ENCODE measurements at places on chromosomes 3 and 15.
A peak's percentile ranks its signal among the peaks of the same experiment; 100 is the strongest.

- DNase-seq = no peak
Observed at GRCh38 chr3:161355508-161355907, 15.8 kb downstream of the SPTSSB start.

DNA sequence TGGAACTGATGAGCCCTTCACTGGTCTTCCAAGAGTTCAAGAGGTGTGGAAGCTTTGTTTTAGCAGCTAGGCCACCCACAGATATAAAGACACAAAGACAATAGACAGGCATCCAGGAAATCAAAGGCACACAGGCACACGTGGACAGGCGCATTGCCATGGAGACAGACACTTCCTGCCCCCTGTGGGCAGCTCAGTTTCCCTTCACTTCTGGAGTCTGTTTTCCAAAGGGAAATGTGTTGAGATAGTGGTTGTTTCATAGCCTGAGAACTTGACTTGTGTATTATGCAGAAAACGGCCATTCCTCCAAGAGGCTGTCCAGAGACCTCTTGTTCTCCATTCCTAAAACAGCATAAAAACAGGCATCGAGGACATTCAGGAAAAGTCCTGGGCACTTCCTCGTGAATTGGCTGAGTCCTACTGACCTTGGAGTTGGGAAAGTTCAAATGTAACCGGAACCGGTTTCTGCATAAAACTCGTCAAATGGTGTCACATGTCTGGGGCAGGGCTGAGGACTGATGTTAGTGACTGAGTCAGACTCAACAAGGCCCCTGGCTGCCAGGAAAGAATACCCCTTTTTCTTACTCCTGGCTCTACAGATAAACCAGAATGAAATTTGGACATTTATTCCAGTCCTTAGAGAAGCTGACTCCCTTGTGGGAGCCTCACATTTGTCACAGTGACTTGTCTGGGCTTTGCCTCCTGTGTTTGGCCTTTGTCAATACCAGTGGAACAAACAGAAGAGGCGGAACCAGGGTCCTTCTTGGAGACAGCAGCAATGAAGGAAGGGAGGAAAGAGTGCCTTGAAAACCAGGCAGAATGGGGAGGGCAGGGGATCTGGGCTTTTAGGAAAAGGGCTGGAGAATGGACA lies 1.3 kb downstream of the ALPK3 start:
- peak; percentile 11 for DNase-seq

GRCh38 chr3:13570391-13571194 lies 21.7 kb downstream of the FBLN2 start:
- no peak for DNase-seq

DNA sequence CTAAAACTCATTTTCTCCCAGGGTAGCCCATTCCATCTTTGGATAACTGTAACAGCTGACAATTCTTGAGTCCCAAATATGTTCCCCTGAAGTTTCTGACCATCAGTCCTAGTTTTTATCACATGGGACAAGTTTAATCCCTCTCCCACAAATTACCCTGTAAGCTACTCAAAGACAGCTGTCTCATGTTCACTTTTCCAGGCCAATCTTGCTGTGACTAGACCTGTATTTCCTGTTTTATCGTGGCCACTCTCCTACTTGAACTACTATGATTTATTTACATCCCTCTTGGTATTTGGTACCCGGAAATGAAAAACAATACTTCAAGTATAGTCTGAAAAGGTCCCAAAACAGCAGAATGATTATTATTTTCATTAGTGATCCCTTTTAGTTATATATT lies 95.1 kb upstream of the MEX3B start:
- no peak for DNase-seq

- no peak for DNase-seq
Observed at GRCh38 chr3:189121092-189121491, 50.7 kb upstream of the TPRG1 start.

- DNase-seq = no peak
Observed at GRCh38 chr3:133206921-133207320, 168.7 kb downstream of the TMEM108 start.

DNA sequence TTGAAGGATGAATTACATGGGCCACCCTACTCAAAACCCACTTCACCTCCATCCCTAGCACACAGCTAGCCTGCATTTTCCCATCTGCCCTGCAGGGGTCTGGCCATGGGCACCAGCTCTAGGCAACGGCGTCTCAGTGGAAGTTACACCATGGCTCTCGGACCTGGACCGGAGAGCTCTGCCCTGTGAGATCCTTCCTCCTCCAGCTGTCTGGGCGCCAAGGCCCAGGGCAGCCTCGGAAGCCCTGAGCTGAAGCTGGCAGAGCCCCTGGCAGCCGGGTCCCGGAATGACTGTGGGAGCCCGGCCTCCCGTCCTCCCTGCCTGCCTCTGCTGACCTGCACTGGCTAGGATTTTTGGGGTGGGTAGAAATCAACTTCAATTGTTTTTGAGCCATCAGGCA lies 98.9 kb downstream of the CHSY1 start:
- DNase-seq = no peak

GRCh38 chr3:69283496-69283895 lies 102.4 kb downstream of the FRMD4B start:
- DNase-seq = no peak

- DNase-seq = peak; percentile 71
Observed at GRCh38 chr3:184016811-184017671, 643 bp downstream of the ABCC5 start.

- DNase-seq = peak; percentile 33
Observed at GRCh38 chr3:127588806-127589577, 1.5 kb downstream of the TPRA1 start.

- DNase-seq = peak; percentile 70
Observed at GRCh38 chr3:50324351-50325112, 2.0 kb upstream of the HYAL2 start.

DNA sequence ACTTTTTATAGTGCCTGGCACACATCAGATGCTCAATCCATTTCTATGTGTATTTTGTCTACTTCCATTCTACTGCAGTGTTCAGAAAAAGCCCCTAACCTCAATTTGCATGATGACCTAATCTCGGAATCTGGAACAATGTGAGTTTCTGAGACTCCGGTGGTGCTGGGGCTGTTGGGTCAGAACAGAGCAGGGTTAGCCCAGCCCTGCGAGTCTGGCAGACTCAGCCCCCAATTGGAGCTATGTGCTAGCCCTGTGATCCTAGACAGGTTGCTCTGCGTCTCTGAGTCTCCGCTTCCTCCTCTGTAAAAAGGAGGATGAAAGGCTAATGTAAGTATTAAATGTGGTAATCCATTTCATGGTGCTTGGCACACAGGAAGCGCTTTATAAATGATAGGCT lies 95.0 kb upstream of the ICE2 start:
- no peak for DNase-seq

DNA sequence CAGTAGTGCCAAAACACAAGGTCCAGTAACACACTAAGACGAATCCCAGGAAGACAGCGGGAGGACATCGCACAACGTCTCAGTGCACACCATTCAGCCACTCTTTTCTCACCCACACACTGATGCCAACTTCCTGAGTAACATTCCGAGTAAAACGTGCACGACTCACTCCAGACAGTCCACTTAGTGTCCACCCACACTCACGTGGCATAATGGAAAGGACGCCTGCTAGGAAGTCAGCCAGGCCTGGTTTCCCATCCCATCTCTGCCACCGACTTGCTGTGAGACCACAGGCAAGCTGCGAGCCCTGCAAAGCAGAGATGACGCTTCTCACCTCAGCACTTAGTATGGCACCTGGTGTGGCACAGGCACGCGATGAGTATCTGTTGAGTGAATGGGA lies 36.8 kb upstream of the VGLL4 start:
- DNase-seq = no peak

DNA sequence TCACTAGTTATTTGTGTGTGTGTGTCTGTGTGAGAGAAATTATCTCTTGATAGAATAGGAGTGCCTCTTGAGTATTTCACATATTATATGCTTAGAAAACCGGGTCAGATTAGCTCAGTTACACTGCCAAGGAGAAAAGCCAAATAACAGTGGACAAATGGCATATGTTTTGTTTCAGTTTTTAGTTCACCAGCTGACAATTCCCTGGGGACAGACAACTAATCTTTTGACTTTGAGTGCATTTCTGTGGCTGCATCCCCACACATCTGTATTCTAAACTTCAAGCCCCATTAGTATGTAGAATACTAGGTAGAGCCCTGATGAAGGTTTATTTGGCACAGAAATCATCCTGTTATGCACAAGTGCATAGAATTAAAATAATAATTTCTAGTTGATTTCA lies 227.7 kb upstream of the CNTN3 start:
- no peak for DNase-seq
